ENCODE measurements at places on chromosomes 1 and 21. TPM values are rescaled to one million over a fixed set of nuclear protein-coding genes. Genes with fewer than 3 reads are reported as not detected.

Gene RUNX3
- 0.12 TPM for total RNA-seq

Gene RAB42
- 22.5 TPM for total RNA-seq

Gene LRRC39
- total RNA-seq: not detected

Gene LMOD1
- 0.82 TPM for total RNA-seq

DNA sequence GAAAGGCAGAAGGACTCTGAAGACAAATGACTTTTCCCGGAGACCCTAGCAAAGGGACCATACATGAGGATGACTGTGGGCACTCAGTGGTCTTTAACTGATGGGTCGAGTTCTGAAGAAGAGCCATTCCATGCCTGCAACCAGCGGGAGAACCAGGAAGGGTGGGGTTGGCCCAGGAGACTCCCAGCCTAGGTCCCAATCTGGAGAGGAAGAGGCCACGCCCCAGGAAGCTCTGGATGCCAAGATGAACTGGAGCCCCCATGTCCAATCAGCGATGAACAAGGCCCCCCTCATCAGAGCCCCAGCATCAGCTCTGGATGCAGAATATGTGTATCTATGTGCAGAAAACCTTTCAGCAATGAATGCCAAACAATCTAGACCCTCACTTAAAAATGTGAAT is 3.6 kb downstream of the KRTAP10-10 start:
- H3K4me3 ChIP-seq: no peak overlapping the region
- no peak overlapping the region for H3K27ac ChIP-seq
- H3K4me1 ChIP-seq: no peaks in the 10 kb centered on the region
- no peaks in the 10 kb centered on the region for H3K36me3 ChIP-seq

DNA sequence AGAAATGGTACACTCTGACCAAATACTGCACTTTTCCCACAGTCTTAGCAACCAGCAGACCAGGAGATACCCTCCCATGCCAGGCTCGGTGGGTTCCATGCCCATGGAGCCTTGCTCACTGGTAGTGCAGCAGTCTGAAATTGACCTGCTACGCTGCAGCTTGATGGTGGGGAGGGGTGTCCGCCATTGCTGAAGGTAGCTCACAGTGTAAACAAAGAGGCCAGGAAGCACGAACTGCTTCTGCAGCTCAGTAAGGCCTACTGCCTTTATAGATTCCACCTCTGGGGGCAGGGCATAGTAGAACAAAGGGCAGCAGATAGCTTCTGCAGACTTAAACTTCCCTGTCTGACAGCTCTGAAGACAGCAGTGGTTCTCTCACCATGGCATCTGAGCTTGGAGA is 12.3 kb upstream of the IFI44L start:
- no peaks in the 10 kb centered on the region for H3K4me1 ChIP-seq
- H3K27ac ChIP-seq: no peak overlapping the region
- H3K36me3 ChIP-seq: no peaks in the 10 kb centered on the region
- H3K27me3 ChIP-seq: no peaks in the 10 kb centered on the region
- H3K4me3 ChIP-seq: no peak overlapping the region

DNA sequence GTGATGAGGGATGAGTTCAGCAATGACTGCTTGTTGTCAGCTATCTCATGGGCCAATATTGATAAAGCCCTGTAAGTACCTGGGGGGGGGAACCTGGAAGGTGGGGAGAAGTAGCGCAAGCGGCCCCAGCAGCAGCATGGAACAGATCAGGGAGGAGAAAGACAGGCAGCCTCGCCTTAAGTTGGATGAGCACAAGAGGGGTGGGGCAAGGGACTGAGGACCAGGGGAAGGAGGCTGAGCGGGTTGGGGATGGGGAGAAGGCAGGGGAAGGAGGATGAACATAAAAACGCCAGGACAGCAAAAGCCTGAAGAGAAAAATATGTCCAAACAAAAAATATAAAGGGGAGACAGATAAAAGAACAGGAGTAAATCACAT is 70.6 kb downstream of the ALG14 start:
- H3K4me1 ChIP-seq: no peaks in the 10 kb centered on the region
- H3K4me3 ChIP-seq: no peak overlapping the region
- H3K27ac ChIP-seq: no peak overlapping the region
- no peaks in the 10 kb centered on the region for H3K36me3 ChIP-seq
- no peaks in the 10 kb centered on the region for H3K27me3 ChIP-seq

DNA sequence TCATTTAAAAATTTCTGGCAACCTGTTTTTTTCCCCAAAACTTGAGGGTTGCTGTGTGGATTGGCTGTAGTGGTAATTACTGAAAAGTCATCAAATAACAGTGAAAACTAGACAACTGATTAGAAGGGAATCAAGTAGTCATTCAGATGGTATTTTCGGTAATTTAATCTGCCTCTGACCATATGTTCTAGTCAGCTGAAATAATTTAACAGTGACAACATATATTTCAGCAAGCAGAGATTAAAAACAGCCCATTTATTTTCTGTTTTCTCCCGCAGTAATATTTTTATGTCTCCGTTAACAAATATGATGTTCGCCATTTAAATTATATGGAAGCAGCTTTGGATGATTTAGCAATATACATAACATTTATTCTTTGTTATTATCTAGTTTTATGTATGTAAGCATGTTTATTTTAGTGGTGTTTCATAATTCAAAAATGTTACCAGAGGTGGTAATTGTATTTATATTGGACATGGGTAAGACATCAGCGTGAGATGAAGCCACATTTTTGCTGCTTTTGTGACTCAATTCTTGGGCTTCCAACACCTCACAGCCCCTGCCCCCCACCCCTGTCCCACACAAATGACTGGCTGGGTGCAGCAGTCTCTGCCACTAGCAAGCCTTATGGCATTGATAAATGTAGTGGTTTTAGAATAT is 104.4 kb downstream of the GALNT2 start:
- H3K27me3 ChIP-seq: no peaks in the 10 kb centered on the region
- peaks cover 23% of the 10 kb centered on the region for H3K4me1 ChIP-seq
- no peaks in the 10 kb centered on the region for H3K36me3 ChIP-seq
- H3K27ac ChIP-seq: no peak overlapping the region

DNA sequence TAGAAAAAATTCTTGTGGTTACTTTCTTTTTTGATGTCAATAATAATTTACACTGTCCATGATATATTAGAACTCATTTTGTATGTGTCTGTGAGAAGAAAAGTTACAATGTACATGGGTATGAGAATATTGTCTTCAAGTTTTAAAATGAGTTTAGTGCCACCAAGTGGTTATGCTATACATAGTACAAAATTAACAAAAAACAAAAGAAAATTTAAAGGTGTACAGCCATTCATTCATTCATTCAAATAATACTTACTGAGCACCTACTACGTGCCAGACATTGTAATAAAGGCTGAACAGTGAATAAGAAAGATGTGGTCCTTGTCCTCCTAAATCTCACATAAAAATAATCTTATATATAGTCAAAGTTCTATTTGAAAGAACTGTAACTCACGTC is 27.7 kb downstream of the UCHL5 start:
- H3K27ac ChIP-seq: no peak overlapping the region
- H3K27me3 ChIP-seq: no peaks in the 10 kb centered on the region
- H3K4me3 ChIP-seq: no peak overlapping the region
- H3K36me3 ChIP-seq: no peaks in the 10 kb centered on the region
- no peak for DNase-seq
- no peaks in the 10 kb centered on the region for H3K4me1 ChIP-seq

- H3K4me3 ChIP-seq: no peak overlapping the region
- no peaks in the 10 kb centered on the region for H3K27me3 ChIP-seq
- H3K36me3 ChIP-seq: no peaks in the 10 kb centered on the region
- H3K4me1 ChIP-seq: peaks cover 6% of the 10 kb centered on the region
- no peak overlapping the region for H3K27ac ChIP-seq
- no peak for DNase-seq
These were observed 310.2 kb downstream of the NTNG1 start for GRCh38 chr1:107450899-107451664.

- peak overlapping the region; percentile 72 for H3K27ac ChIP-seq
- H3K36me3 ChIP-seq: no peaks in the 10 kb centered on the region
- H3K27me3 ChIP-seq: no peaks in the 10 kb centered on the region
These were observed 67.8 kb upstream of the BCL10 start for GRCh38 chr1:85344256-85344694.

- H3K4me1 ChIP-seq: peaks cover 64% of the 10 kb centered on the region
- no peak for DNase-seq
- H3K27me3 ChIP-seq: no peaks in the 10 kb centered on the region
- no peaks in the 10 kb centered on the region for H3K36me3 ChIP-seq
- no peak overlapping the region for H3K4me3 ChIP-seq
These were observed 138.8 kb downstream of the ROR1 start for GRCh38 chr1:63912643-63913042.

Measured in GM23338 (cell line).